ENCODE measurements at places on chromosomes 11 and 22. TPM values are rescaled to one million over a fixed set of nuclear protein-coding genes. Genes with fewer than 3 reads are reported as not detected.

Gene ASCL2
- not detected for total RNA-seq

Gene RIMBP3B
- total RNA-seq: not detected

Gene MFNG
- 1.2 TPM for total RNA-seq

Gene CNTF
- 2.4 TPM for total RNA-seq

Gene VWCE
- total RNA-seq: 1.1 TPM

Gene GRIA4
- total RNA-seq: not detected

Gene GGTLC3
- not detected for total RNA-seq

Gene MS4A6E
- not detected for total RNA-seq

Gene MYRF
- total RNA-seq: 0.16 TPM

Gene PANX2
- total RNA-seq: 2.7 TPM

Gene CABP4
- not detected for total RNA-seq

Gene LZTR1
- 49.2 TPM for total RNA-seq

Gene GDPD5
- total RNA-seq: 5.6 TPM

Gene PARVG
- not detected for total RNA-seq

Gene TCN1
- not detected for total RNA-seq

Gene CD3G
- not detected for total RNA-seq

GRCh38 chr11:111086058-111086457 is 159.5 kb upstream of the POU2AF2 start:
- no peak for DNase-seq

GRCh38 chr11:74932169-74932568 is 16.7 kb downstream of the XRRA1 start:
- DNase-seq: no peak

- DNase-seq: no peak
Observed at GRCh38 chr11:112889446-112889845, 71.8 kb upstream of the NCAM1 start.

DNA sequence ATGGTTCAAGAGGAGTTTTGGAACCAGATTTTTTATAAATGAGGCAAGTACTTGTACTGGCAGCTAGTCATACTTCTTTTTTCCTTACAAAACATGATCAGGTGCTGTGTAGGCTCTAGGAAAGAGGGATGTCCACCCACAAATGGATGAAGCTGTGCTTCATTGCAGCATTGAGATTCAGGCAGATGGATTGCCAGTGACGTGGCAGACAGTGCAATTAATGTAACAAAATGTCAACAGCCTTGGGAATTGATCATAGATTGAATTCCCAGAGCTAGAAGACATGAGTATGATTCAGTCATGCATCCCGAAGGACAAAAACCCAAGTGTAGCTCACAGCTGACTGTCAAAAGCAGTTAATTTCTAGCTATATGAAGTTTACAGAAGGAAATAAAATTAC is 99.2 kb upstream of the RASSF10 start:
- DNase-seq: no peak

DNA sequence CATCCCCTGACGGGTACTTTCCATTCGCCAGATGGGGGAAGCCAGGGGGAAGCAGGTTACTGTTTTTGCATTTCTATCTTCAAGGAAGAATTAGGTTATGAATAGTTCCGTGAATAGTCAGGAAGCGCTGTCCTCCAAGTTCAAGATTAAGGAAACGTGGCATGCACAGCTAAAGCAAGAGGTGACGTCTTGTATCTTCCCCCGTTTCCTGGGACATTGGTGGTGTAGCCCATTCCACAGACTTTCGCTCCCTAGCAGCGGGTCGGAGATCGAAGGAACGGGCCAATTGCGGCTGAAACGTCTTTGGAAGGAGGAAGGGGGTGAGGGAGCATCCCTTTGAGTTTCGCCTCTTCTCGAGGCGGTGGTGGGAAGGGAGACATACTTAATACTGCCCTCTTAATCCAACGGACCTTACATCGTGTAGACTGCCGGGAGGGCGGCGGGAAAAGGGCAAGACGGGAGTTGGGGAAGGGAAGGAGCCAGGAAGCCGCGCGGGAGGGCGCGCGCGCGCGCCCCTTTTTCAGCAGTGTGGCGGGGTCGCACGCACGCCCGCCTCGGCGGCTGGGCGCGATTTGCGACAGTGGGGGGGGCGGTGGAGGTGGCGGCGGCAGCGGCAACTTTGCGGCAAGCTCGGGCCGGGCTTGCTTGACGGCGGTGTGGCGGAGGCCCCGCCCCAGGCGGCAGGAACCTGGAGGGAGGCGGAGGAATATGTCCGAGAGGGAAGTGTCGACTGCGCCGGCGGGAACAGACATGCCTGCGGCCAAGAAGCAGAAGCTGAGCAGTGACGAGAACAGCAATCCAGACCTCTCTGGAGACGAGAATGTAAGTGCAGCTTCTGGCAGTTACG is at the start of gene EED:
TSS of gene EED (plus strand) at position 232 of the 847 bp plus-strand sequence. CDS start at position 709, 477 bp downstream.
- peak; percentile 91 for DNase-seq

- DNase-seq: no peak
Observed at GRCh38 chr11:27254744-27255446, 108.1 kb downstream of the CCDC34 start.

DNA sequence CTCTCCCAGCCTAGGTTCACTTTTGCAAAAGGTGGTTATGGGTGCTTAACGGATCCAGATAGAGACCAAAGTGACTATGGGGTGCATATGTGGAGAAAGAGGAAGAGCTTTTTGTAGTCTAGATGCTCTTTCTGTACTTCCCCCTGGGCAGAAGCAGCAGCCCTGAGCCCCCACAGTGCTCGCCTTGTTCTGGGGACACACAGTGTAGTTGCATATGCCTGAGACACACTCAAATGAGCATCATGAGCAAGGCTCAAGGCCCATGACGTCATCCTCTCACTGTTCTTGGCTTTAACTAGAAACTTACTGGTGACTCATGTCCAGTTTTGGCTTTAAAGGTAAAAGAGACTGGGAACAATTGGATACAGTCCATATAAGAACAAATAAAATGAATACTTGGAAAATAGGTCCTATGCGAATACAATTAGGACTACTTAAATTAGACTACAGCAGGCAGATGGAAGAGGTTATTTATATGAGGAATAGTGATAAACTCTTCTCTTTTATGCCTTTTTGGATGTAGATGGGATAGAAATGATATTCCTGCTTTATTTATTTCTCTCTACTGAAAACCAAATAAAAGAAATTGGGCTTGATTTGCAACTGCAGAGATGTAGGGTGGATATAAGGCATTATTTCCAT is 20.1 kb upstream of the PEX26 start:
- peak; percentile 99 for DNase-seq

DNA sequence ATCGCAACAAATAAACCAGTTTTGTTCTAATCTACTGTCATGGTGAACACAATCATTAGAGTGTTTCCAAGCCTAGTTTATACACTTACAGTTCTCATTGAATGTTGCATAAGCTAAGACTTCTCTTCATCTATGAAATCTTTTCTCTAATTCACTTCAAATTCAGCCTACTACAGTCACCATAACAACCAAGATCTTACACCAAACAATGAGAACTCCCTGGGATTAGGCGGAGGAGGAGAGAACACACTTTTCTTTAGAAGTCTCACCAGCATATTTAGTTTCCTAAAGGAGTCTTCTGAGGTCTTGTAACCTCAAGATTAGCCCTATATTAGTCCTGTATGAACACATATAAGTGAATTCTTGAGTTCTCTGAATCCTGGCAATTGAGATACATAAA is 1889.7 kb downstream of the LRRC4C start:
- DNase-seq: no peak

GRCh38 chr11:94747601-94748041 is 20.5 kb upstream of the AMOTL1 start:
- DNase-seq: peak; percentile 59

DNA sequence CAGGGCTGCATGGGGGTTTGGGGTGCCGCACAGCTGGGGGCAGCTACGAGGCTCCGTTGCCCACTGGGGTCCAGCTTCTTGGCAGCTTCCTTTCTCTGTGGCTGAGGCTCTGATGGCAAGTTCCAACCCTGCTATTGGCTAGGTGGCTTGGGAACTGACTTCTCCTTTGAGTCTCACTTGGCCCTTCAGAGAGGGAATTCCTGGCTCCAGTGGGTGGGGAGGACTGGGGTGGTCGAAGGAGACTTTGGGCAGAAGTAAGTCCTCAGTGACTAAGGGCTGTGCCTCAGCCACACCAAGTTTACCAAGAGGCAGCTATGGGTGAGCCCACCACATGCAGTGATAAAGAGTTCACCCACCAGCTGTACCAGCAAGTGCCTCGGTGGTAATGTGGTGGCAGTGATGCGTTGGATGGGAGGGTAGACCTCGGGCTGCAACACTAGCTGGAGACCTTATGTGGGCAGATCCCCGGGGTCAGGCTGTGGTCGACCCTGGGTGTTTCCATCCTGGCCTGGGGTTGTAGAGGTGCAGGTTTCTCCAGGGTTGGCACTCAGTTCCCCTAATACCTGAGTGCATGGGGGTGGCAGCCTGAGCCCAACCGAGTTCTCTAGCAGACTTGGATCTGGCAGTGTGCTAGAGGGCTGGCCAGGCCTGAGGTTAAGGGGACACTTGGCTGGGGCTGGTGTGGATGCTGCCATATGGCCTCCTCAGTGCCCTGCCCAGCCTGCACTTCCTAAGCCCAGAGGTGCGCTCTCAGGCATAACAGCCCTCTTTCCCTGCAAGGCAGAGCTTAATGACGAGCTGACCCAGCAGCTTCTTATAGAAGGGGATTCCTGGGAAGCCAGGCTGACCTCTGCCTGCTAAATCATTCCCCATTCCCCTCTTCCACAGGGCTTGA is 197.0 kb upstream of the CADM1 start:
- no peak for DNase-seq

GRCh38 chr22:29872989-29873388 is 10.0 kb upstream of the MTMR3 start:
- no peak for DNase-seq

GRCh38 chr11:132114185-132114584 is 743.8 kb downstream of the NTM start:
- no peak for DNase-seq

DNA sequence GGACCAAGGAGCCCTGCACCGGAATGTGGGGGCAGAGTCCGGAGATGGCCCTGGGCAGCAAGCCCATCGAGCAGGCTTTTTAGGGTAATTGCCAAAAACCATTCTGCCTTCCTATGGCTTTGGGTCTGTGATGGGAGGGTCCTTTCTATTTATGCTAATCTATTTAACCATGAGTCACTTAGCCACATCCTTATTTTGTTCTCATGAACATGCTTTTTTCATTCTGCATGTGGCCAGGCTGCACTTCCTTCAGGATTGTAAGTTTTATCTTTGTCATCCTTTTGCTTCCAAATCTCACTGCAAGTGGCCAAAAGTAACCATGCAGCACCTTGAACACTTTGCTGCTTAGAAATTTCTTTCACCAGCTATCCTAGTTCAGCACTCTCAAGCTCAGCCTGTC is 88.3 kb downstream of the EFCAB6 start:
- DNase-seq: no peak

GRCh38 chr22:44383064-44383575 is 70.4 kb upstream of the SHISAL1 start:
- no peak for DNase-seq

DNA sequence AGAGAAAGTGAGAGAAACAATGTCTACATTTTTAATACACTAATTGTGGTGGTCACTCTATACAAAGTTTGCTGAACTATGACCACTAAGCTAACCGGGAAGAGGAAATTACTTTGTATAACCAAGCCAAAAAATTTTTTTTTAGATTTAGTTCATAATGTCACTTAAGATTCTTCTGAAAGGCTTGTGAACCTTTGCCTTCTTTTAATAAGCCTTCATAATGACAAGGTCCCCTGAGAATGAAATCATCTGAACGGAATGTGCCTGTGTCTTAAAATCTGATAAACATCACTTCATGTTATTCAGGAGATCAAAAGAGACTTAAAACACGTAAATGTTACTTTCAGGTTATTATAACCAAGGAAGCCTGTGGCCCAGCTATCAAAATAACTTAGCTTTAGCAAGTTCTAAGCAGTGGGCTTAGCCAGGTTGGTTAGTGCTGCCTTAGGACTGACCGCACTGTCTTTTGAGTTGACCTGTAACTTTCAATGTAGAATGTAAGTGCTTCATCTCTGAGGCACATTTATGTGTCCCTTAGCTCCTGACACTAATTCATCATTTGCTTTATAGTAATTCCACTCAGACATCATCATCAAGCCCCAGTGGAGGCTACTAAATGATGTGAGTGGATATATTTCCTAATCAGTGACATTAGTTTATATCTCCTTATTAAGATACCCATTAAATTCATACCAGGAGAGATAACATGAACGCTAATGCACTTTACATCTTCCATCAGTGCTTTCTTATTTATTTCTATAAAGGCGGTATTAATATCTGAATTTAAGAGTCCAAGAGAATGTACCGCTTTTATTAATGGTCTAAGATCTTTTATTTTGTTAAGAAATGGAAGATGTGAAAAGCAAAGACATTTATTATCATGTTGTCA is 122.5 kb downstream of the WNT11 start:
- no peak for DNase-seq

DNA sequence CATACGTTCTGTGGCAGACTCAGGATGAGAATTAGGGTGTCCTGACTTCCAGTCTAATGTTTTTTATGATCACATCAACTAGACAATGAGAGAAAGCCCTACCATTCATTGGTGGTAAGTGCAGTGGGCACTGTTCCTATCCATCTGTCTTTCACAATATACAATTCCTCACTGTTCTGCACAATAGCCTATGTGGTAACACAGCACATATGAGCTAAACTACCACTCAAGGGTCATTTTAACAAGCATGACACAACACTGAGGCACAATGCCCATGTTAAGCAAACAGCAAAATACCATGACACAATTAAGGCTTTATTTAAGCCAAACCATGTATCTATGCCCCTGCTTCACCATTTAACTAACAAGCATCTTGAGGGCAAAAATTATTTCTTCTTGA is 52.3 kb downstream of the SIK3 start:
- peak; percentile 84 for DNase-seq

DNA sequence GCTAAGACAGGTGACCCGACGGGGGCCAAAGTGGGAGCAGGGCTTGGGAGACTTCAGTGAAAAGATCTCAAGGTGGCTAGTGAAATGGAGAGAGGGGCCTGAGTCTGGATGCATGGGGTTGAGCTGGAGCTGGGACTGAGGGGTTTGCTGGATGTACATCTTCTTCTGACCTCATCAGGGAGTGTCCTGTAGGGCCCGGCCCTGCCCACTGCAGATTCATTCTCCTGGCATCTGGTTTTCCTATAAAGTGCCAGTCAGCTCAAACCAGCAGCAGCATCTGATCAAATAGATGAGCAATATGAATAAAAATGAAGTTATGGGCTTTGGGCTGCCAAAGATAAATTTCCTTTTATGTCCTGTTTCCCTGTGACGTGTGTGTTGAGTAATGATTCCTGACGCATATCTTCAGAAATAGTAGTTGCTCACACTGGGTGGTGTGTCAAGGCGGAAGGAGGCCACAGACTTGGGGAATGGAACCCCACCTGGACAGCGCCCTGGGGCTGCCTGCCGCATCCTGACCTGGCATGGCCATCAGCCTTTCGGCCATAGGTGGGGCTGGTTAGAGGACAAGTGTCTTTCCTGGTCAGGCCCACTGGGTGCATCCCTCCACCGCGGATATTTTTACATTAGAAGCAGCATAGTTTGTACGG is 135.4 kb downstream of the OSBP2 start:
- peak; percentile 98 for DNase-seq

GRCh38 chr22:27295605-27296004 is 506.0 kb downstream of the MN1 start:
- DNase-seq: no peak

GRCh38 chr11:74102321-74102720 is 68.5 kb downstream of the C2CD3 start:
- DNase-seq: no peak

- DNase-seq: no peak
Observed at GRCh38 chr11:11552529-11553087, 69.2 kb downstream of the GALNT18 start.

All from MCF 10A (cell line).